Activated T-cell treated with anti-CD3 and anti-CD28 coated beads, Interleukin-2, amount 50 U/mL, for 1 hour (primary cell): ENCODE measurements at places on chromosomes 6 and 20.
A peak's percentile ranks its signal among the peaks of the same experiment; 100 is the strongest.

GRCh38 chr20:59365611-59366285 lies 65.3 kb downstream of the EDN3 start:
- DNase-seq = no peak

GRCh38 chr20:34575271-34575670 lies 16.8 kb downstream of the MAP1LC3A start:
- no peak for DNase-seq

DNA sequence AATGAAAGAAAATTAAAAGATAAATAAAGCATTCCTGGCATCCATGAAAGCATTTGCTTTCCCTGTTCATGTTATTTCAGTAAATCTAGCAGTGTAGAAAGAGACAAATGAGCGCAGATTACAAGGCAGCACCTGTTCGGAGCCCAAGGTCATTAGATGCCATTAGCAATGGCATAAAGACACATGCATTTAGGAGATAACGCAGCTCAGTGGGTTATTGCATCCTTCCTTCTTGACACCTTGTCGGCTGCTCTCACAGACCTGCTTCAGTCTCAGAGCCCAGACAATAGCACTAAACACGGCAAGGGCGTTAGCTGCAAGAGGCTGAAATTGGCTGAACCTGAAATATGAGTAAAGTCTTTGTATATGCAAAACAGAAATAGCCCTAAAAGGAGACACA lies 140.3 kb downstream of the ATXN1 start:
- DNase-seq = no peak

DNA sequence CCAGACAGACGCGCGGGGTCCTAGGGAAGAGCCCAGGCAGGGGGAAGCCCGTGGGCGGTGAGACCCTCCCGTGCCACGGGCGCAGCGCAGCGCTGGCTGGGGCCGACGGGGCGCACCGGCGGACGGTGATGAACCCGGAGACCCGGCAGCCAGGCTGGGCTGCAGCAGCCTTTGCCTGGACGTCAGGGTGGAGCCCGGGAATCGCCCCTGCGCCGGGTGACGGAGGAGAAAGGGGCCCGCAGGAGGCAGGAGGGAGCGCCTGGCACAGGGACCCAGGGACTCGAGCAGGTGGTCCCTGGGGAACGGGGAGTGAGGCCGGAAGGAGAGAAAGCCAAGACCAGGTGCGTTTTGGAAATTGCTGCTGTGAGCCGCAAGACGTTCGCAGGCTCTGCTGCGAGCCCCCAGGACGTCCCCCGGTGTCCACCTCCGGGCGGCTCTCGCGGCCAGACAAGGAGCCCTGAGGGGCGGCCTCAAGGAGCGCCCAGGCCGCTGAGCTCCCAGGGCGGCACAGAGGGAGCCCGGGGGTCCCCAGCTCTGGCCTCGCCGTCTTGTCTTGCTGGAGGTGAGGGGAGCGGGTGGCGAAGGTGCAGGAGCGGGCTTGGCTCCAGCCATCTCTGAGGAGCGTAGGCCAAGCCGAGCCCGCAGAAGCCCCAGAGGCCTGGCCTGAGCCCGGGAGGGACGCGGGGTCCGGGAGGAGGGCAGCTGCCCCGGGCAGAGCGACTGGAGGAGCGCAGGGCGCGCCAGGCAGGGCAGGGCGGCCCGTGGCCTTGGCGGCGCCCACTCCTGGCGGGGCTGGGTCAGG lies 191.2 kb upstream of the PDE10A start:
- DNase-seq = no peak

GRCh38 chr6:154319231-154319858 lies 37.3 kb downstream of the IPCEF1 start:
- no peak for DNase-seq

GRCh38 chr6:110656492-110656891 lies 158.8 kb downstream of the CDK19 start:
- no peak for DNase-seq

DNA sequence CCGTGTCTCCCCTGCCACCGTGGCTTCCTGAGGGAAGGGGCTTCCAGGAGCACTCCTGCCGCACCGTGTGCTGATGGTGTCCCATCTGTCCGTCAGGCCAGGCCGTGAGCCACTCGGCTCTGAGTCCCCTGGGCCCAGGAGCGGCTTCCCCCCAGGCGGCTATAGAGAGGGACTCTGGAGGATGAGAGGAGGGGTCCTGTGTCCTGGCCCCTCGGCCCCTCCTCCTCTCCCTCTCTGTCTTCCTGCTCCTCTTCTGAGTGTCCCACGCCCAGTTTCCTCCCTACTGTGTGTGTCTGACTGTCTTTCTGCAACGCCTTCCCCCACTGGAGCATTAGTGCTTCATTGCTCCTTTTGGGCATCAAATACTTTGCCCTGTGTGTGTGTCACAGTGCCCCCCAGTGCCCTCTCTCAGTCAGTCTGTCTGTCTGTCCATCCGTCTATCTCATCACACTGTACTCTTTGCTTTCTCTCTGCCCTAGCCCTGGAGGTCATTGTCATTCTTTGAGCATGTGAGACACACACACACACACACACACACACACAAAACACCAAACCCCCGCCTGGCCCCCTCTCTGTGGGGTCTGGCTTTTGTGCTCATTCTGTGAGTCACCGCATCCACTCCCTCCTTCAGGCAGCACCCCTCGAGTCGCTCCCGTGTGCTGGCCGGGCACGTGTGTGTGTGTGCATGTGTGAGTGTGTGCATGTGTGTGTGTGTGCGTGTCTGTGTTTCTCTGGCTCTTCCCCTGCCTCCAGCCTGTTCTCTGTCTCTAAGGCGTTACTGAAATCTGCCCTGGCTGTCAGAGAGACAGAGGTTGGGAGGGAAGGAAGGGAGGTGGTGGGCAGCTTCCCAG lies 71.9 kb downstream of the SRC start:
- no peak for DNase-seq

GRCh38 chr6:18446771-18447170 lies 59.6 kb downstream of the RNF144B start:
- no peak for DNase-seq

DNA sequence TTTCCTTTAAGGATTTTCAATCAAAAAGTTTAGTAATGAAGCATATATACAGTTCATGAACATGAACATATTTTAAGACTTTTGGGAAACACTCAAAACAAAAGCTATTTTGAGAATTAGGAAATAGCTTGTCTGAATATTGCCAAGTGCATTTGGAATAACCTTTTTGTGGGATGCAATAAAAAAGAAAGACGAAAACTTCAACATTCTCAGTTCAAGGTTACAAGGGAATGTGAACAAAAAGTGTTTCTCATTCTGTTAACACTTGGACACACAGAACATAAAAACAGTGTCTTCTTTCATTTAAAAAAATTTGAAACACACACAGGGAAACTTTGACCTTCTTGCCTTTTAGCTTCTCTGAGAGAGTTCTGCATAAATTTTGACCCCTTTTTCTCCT lies 72.7 kb upstream of the TCF21 start:
- DNase-seq = no peak

- peak; percentile 39 for DNase-seq
These were observed 69.0 kb downstream of the MOCS1 start for GRCh38 chr6:39865011-39865888.

GRCh38 chr6:88807622-88808021 lies 155.8 kb downstream of the RNGTT start:
- no peak for DNase-seq
